ENCODE measurements at places on chromosomes 12 and 14.

- no peak for DNase-seq
These were observed 3.7 kb upstream of the TMX1 start for GRCh38 chr14:51236314-51236713.

GRCh38 chr14:58118097-58118815 is 33.8 kb downstream of the ARMH4 start:
- DNase-seq = no peak

GRCh38 chr12:107368586-107368985 is 275.2 kb upstream of the CRY1 start:
- no peak for DNase-seq

DNA sequence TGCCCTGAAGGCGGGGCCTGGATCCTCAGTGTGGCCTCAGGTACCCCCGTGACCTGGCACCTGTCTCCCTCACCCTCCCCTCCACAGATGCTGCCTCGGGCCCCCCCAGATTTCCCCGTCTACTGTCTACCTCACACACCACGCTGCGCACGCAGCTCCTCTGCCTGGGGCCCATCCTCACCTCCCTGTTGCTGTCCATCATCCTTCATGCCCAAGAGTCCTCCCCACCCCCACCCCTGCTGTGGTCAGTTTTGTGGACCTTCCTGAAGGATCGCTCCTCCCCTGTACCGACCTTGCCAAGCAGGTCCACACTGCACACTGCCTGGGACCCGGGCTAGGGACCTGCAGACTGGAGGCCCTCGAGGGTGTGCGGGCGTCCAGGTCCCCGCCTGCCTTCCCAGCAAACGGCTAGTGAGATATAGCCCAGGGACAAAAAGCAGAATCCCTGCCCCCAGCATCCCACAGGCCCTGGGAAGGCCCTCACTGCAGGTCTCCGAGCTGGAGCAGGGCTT is 197.4 kb upstream of the DIO3 start:
- no peak for DNase-seq

GRCh38 chr12:4031703-4032291 is 158.6 kb upstream of the PARP11 start:
- DNase-seq = no peak

DNA sequence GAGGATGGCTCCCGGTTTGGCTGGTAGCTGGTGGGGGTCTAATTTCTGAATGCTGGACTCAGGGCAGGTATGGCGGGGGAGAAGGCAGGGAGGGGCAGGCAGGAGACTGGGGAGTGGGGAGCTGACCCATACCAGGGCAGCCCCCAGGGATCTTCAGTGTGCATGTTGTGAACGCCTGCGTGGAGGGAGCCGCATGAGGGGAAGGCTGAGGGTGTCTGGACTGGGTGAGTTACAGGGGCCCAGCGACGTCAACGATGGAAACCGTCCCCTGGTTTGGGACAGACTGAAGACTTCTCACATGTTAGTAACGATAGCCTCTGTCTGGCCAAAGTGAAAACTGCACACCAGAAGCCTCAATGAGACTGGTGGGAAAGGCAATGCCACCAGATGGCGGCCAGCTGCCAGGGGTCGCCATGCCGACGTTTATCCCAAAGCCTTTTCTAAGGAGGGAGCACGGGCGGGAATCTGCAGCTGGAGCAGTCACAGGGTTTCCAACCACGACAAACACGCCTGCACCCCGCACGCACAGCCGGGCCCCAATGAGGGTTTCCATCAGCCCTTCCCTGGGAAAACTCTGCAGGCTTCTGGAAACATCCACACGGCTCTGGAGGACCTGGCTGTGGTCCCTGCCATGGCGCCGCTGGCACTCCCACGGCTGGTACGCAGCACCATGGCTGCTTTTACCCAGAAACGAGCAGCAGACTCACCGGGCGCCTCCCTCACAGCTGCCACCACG is 14.0 kb downstream of the PGAM5 start:
- DNase-seq = no peak

DNA sequence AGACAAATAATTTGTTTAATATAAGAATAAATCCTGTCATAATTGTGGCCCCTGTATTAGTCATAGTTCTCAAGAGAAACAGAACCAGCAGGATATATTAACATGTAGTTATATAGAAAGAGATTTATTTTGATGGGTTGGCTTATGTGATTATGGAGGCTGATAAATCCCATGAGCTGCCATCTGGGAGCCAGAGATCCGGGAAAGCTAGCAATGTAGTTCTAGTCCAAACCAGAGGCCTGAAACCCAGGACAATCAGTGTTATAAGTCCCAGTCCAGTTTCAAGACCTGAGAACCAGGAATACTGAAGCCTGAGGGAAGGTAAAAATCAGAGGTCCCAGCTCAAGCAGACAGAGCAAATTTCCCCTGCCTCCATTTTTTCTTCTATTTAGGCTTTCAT is 435.8 kb downstream of the RPL10L start:
- DNase-seq = no peak

DNA sequence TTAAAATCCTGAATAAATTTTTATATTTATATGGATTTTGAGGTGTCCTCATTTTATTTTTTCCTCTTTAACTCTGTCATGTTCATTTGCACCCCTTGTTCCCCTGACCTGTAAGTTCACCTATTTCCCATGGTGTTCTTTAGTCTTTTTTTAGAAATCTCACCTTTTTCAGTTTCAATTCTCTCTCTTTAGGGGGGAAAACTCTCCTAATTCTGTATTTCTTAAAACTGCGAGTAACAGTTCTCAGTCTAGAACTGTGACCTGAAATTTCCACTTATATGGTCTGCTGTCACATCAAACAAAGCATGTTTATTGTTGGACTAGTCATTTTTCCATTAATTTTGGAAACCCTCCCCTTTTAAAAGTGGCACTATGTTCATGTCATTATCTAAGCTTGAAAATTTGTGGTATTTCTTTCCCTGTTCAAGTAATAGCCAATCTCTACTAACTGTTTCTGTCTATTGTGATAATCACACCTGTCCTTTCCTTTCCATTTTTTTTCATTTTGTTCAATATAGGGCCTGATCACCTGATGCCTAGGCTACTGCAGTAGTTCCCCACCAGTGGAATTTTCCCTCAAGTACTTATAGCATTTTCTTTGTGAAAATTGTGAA is 14.0 kb upstream of the FBXO33 start:
- DNase-seq = no peak

DNA sequence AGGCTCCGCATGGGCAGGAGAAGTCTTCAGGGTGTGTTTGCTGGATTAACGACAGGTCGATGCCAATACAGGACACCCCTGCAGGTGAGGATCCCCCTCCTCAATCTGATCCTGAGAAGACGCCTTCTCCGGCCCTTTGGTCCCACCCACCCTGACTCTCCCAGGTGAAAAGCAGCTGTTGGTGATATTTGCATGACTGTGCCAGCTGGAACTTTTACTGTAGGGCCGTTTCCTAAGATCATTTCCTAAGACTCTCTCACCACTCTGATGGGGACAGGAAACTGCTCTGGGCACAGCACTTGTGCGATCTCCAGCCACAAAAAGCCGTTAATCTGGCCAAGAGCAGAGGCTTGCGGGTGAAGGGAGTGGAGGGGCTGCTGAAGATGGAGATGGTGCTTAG is 16.8 kb upstream of the EIF5 start:
- DNase-seq = no peak

- no peak for DNase-seq
These were observed 1.3 kb downstream of the KRT7 start for GRCh38 chr12:52234223-52234810.

DNA sequence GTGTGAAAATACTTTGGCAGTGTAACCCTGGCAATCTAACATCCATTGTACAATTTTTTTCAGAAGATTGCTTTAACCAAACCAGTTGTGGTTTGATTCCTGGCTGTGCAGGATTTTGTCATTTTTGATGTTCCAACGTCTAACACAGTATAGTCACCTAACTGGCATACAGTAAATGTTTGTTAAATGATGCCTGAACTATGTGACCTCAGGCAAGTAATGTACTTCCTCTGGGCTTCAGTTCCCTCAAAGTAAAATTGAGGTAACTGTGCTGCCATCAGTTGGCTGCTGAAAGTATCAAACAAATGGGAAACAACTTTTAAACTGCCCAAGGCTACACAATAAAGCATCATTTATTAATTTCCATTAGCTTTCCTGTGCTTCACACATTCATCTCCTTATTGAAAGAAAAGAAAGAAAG is 4.3 kb downstream of the TM7SF3 start:
- DNase-seq = no peak

DNA sequence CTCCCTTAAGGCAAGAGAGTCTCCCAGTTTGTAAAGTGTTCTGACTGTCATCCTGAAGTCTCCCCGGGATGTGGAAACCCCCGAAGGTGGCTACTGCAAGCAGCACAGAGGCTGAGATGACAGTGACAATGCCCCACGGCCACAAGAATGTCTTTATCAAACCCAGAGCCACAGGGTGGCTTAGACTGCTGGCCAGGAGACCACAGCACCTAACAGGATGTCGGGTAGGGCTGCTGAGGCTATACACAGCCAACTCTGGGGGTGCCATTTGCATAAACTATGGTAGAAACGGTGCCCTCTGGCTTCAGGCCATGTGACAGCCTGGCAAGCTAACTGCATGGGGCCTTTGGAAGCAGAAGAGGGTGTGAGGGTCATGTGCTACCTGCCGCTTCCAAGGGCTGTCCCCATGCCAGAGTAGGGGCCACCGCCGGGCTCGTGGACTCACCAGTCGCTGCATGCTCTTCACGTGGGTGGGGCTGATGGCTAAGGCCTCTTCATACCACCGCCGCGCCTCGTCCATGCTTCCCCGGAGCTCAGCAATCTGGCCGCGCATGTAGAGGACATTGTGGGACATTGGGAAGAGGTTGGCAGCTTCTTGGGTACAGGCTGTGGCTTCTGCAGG is 180.9 kb downstream of the CALM1 start:
- no peak for DNase-seq

DNA sequence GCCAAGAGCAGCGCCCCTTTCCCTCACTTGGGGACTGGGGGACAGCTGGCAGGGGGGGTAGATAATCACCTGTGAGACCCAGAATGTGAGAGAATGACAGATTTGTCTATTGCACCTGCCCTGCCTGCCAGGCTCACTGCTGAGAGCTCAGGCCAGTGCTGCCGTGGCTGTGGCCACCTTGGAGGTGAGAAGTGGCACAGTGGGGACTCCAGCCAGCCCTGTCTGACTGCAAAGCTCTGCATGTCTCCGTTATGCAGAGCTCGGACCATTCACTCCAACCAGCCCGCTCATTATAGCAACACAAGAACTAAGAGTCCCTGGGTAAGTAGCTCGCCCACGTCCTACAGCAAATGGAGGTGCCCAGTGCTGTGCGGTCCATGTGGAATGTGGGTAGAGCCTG is 88.8 kb downstream of the DICER1 start:
- DNase-seq = no peak

DNA sequence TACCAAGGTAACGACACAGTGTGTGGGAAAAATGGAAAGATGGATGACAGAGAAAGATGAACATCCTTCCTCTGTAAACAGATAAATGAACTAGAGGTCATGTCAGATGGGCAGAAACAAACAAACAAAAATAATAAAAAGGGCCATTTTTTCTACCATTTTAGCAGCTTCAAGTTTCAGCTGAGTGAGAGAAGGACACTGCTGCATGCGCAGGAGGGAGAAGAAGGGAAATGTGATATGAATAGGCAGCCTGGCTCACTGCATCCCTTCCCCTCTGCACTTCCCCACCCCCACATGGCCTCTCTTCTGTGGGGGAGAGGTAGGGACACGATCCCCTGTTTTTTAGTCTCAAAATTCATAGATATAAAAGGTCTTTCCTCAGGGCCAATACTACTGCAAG is 492.0 kb downstream of the NELL2 start:
- DNase-seq = no peak

DNA sequence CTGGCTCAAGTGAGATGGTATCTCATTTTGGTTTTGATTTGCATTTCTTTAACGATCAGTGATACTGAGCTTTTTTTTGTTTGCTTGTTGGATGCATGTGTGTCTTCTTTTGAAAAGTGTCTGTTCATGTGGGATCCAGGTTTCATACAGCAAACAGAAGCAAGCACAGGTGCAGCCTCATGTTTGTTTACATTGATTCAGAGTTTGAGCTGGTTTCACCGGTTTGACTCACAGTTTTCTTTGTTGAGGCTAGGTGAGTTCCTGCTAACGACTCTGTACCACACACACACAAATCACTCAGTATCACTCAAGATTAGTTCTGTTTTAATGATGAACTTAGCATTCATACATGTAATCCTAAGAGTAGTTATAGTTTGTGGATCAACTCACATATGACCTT is 3.7 kb downstream of the OR10G2 start:
- DNase-seq = no peak

DNA sequence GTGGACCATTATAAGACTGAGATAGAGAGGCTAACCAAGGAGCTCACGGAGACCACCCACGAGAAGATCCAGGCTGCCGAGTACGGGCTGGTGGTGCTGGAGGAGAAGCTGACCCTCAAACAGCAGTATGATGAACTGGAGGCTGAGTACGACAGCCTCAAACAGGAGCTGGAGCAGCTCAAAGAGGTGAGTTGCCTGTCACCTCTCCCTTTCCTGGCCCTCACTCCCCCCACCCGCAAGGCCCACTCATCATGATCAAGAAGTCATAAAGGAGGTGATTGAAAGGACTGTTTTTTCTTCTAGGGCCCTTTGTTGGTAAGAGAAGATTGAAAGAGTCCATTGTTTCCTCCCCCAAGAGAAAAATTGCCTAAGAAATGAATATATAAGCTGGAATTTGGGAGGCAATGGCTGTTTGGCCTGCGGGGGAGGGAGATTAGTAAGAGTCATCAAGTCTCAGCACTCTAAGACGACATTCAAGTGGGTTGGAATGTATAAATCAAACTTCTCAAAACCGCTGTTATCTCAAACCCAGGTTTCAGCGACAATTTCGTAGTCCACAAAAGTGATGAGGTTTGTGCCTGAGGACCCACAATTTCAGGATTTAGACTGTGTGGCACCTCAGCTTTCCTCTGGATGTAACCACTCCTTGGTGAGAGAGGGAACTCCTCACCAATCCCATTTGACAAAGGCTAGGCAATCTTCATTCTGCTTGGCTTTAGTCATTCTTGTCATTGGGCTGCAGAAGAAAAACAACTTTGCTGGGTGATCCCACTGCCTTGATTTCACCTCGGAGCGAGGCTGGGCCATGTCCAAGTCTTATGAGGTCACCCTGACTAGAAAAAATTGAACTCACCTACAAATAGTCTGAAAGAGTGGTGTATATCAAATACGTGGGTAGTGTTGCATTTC is 966 bp downstream of the BICD1 start:
- no peak for DNase-seq

GRCh38 chr12:44021471-44021971 is 185.6 kb downstream of the TMEM117 start:
- DNase-seq = no peak

GRCh38 chr12:64749461-64750200 is 9.6 kb downstream of the GNS start:
- DNase-seq = no peak

DNA sequence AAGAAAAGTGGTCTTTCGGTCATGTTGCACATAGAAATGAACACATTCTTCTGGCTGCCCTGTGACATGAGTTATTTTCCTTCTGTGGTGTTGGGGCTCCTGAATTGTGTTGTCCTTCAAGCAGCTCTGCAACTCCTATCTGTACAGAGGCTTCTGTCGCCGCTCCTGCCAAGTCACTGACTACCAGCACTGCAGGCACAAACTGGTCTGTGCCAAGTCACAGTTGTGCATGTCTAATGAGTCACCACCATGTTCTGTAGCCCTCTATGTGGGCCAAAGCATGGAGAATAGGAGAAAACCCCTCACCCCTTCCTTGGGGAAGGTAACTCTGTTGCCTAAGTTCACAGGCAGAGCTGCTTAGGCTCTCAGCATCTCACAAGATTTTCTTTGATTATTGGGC is 283.3 kb downstream of the RPL10L start:
- DNase-seq = no peak
